ENCODE measurements at places on chromosomes 13 and 19. TPM values are rescaled to one million over a fixed set of nuclear protein-coding genes. Genes with fewer than 3 reads are reported as not detected.

DNA sequence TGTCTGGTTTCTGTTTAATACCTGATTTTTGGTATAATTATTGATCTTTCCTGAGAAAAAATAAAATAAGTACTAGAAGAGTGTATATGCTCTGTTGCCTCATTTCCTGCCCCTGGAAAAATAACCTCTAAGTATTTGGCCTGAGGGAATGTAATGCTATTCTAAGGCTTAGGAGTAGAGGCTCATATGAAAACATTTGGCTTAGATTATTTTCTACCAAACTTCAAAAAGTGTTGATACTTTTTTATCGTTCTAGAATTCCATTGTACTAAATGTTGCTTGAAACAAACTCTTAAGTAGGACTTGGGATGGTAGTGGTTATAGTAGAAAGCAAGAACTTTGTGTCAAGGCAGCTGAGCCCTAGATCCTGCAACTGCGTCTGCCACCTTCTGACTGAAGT lies 57.8 kb downstream of the COG3 start:
- H3K4me1 ChIP-seq = peaks cover 25% of the 10 kb centered on the region
- no peak overlapping the region for H3K27ac ChIP-seq
- no peak for DNase-seq
- H3K27me3 ChIP-seq = no peaks in the 10 kb centered on the region

Gene LYL1
- total RNA-seq = 2.0 TPM

Gene CBY2
- total RNA-seq = not detected

GRCh38 chr19:55027472-55028337 lies 10.4 kb downstream of the GP6 start:
- no peak overlapping the region for H3K27ac ChIP-seq
- no peaks in the 10 kb centered on the region for H3K4me1 ChIP-seq
- no peak overlapping the region for H3K4me3 ChIP-seq

GRCh38 chr13:50156140-50156539 lies 140.9 kb downstream of the KCNRG start:
- no peak overlapping the region for H3K27ac ChIP-seq
- no peak overlapping the region for H3K4me3 ChIP-seq
- no peaks in the 10 kb centered on the region for H3K36me3 ChIP-seq
- peaks cover 3% of the 10 kb centered on the region for H3K4me1 ChIP-seq
- no peak for DNase-seq

GRCh38 chr19:45464274-45464673 lies 3.5 kb upstream of the FOSB start:
- no peak overlapping the region for H3K4me3 ChIP-seq
- no peak overlapping the region for H3K27ac ChIP-seq

- DNase-seq = no peak
- H3K4me3 ChIP-seq = no peak overlapping the region
Observed at GRCh38 chr13:50543141-50543540, 300.4 kb downstream of the DLEU7 start.

Gene KCNK6
- 8.9 TPM for total RNA-seq

GRCh38 chr13:46640843-46641242 lies 87.9 kb downstream of the LRCH1 start:
- no peak for DNase-seq
- H3K4me3 ChIP-seq = no peak overlapping the region
- H3K36me3 ChIP-seq = no peaks in the 10 kb centered on the region
- no peak overlapping the region for H3K27ac ChIP-seq
- no peaks in the 10 kb centered on the region for H3K27me3 ChIP-seq
- H3K4me1 ChIP-seq = peaks cover 6% of the 10 kb centered on the region

DNA sequence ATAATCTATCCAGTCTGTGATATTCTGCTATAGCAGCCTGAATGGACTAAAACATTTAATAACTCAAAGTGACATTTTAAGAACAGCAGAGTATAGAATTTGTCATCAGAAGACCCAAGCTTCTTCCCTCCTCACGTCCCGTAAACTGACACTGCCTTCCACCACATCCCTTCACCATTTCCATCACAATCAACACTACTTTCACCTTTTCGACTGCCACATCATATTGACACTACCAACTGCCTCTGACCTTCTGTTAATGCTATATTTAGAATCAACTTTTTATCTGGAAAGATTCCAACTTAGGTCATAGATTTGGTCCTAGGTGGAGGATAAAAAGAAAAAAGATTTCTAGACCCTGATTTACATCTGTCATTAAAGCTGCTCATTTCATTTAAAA lies 39.6 kb downstream of the STOML3 start:
- H3K27me3 ChIP-seq = no peaks in the 10 kb centered on the region
- H3K27ac ChIP-seq = no peak overlapping the region
- DNase-seq = no peak
- H3K4me1 ChIP-seq = no peaks in the 10 kb centered on the region
- no peaks in the 10 kb centered on the region for H3K36me3 ChIP-seq

Gene MARCHF2
- total RNA-seq = 28.4 TPM

Gene LIN37
- total RNA-seq = 5.7 TPM

Gene PEAK3
- total RNA-seq = not detected

Gene UBE2L5
- not detected for total RNA-seq

Gene SHISA2
- total RNA-seq = 232 TPM

Gene KLK12
- total RNA-seq = not detected

DNA sequence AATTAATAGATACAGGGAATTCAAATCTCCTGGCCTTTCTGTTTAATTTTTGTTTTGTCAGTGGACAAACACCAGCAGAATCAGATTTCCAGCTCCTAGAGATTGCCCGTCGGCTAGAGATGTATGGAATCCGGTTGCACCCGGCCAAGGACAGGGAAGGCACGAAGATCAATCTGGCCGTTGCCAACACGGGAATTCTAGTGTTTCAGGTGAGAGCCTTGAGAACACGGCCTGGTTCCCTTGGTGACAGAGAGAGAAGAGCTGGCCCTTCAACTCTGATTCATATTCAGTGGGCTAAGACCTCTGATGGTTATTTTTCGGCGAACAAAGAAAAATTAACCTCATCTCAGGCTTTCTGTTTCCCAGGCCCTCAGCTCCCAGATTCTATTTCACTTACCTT lies 191.3 kb downstream of the STK24 start:
- DNase-seq = no peak
- H3K4me3 ChIP-seq = no peak overlapping the region
- peaks cover 98% of the 10 kb centered on the region for H3K36me3 ChIP-seq

- DNase-seq = peak; percentile 64
- no peaks in the 10 kb centered on the region for H3K4me1 ChIP-seq
- H3K27ac ChIP-seq = no peak overlapping the region
- H3K36me3 ChIP-seq = no peaks in the 10 kb centered on the region
Observed at GRCh38 chr19:17688853-17689595, 870 bp upstream of the UNC13A start.

- no peaks in the 10 kb centered on the region for H3K4me1 ChIP-seq
- H3K27me3 ChIP-seq = no peaks in the 10 kb centered on the region
- no peak for DNase-seq
- no peak overlapping the region for H3K27ac ChIP-seq
Observed at GRCh38 chr13:103961129-103961528, 894.9 kb upstream of the SLC10A2 start.

DNA sequence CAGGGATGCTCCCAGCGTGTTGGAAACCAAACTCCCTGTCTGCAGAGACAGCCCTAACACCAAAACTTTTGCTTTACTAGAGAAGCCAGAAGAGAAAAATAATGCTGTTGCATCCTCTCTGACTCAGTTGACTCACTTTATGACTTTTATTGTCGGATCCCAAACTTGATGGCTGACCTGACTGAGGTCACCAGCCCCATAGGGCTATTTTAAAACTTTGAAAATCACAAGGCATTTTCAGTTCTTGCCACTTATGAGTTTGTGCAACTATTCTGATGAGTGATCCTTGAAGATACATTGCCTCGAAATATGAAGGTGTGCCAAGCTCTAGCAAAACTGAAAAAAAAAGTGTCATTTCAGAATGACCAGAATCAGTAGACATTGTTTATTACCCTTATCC lies 320.2 kb downstream of the DLEU7 start:
- H3K4me1 ChIP-seq = no peaks in the 10 kb centered on the region
- no peaks in the 10 kb centered on the region for H3K27me3 ChIP-seq
- no peak overlapping the region for H3K27ac ChIP-seq
- H3K36me3 ChIP-seq = no peaks in the 10 kb centered on the region

Gene SIGLEC5
- total RNA-seq = not detected

GRCh38 chr13:110651726-110652230 lies 36.4 kb downstream of the NAXD start:
- H3K27ac ChIP-seq = no peak overlapping the region
- peaks cover 18% of the 10 kb centered on the region for H3K36me3 ChIP-seq
- H3K27me3 ChIP-seq = no peaks in the 10 kb centered on the region
- peak; percentile 33 for DNase-seq
- no peaks in the 10 kb centered on the region for H3K4me1 ChIP-seq

GRCh38 chr19:50495020-50495531 lies 15.9 kb downstream of the JOSD2 start:
- H3K27me3 ChIP-seq = peaks cover 54% of the 10 kb centered on the region
- no peak overlapping the region for H3K4me3 ChIP-seq
- no peaks in the 10 kb centered on the region for H3K4me1 ChIP-seq
- H3K27ac ChIP-seq = no peak overlapping the region
- no peak for DNase-seq
- no peaks in the 10 kb centered on the region for H3K36me3 ChIP-seq

DNA sequence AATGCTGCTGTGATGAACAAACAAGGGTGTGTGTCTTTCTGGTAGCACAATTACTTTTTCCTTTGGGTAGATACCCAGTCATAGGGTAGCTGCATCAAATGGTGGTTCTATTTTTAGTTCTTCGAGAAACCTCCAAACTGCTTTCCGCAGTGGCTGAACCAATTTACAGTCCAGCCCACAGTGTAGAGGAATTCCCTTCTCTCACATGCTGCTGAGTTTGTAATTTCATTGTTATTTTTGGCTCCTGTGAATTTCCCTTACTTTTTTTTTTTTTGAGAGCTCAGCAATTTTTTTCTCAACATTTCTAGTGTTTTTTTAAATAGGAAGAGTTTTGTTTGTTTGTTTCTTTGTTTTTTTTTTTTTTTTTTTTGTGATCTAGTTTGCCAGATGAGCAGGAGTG lies 37.5 kb upstream of the ADGRE1 start:
- H3K27ac ChIP-seq = no peak overlapping the region
- DNase-seq = no peak
- H3K4me3 ChIP-seq = no peak overlapping the region
- no peaks in the 10 kb centered on the region for H3K4me1 ChIP-seq

GRCh38 chr19:50415661-50416033 lies 3.1 kb upstream of the SPIB start:
- no peak for DNase-seq
- no peaks in the 10 kb centered on the region for H3K4me1 ChIP-seq
- H3K4me3 ChIP-seq = no peak overlapping the region
- H3K27me3 ChIP-seq = peaks cover 22% of the 10 kb centered on the region

DNA sequence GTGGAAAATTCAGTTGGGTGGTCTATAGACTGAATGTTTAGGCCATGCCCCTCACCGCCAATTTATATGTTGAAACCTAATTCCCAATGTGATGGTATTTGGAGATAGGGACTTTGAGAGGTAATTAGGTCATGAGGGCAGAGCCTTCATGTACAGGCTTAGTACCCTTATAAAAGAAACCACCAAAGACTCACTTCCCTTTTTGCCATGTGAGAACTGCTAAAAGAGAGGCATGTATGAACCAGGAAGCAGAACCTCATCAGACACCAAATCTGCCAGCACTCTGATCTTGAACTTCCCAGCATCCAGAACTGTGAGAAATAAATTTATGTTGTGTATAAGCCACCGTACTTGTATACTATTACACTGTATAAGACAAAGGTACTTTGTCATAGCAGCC lies 40.6 kb downstream of the UQCRFS1 start:
- no peaks in the 10 kb centered on the region for H3K4me1 ChIP-seq
- no peak overlapping the region for H3K4me3 ChIP-seq
- no peak overlapping the region for H3K27ac ChIP-seq

Gene LRRC63
- not detected for total RNA-seq

Gene CYP4F8
- total RNA-seq = not detected

Gene SGTA
- 72.8 TPM for total RNA-seq

DNA sequence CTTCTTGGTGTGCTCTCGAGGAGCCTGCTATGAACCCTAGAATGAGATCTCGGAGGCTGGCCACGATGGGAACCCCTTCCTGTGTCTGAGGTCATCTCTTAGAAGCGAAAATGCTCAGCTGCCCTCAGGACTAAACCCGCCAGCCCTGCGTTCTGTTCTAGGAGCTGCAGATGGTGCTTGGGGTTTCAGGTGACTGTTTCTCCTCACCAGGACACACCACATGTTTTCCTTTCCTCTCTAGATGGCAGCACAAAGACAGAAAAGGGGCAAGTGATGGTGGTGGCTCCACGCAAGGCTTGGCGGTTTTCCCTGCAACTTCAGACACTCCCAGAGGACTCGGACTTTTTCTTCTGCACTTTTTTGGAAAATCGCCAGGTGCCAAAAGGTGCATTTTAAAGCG lies 60.1 kb downstream of the RNASEH2B start:
- no peaks in the 10 kb centered on the region for H3K4me1 ChIP-seq
- peak; percentile 82 for DNase-seq
- H3K4me3 ChIP-seq = no peak overlapping the region
- H3K27ac ChIP-seq = no peak overlapping the region
- no peaks in the 10 kb centered on the region for H3K27me3 ChIP-seq

Gene FAM83E
- total RNA-seq = 6.0 TPM

Gene CD33
- not detected for total RNA-seq

DNA sequence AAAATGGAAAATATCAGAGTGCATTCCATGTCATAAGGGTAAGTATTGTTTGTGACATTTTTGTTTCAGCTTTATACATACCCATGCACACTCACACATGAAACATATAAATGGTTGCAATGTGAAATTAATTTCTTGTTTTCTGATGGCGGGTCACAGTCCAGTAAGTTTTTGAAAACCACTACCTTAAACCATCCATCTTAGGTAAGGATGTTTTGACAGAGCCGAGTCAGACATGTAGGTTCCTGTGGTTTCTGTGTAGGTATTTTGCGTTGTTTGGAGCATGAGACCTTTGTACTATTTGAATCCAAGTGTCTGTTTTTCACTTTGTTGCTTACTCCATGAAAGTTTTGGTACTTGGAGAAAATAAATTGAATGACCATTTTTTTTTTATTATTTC lies 121.7 kb downstream of the B3GLCT start:
- H3K4me3 ChIP-seq = no peak overlapping the region
- no peaks in the 10 kb centered on the region for H3K4me1 ChIP-seq
- DNase-seq = no peak
- H3K36me3 ChIP-seq = peaks cover 29% of the 10 kb centered on the region
- no peaks in the 10 kb centered on the region for H3K27me3 ChIP-seq

Gene TRPC4
- total RNA-seq = 31.7 TPM

GRCh38 chr13:103883164-103883563 lies 816.9 kb upstream of the SLC10A2 start:
- DNase-seq = peak; percentile 90
- no peaks in the 10 kb centered on the region for H3K27me3 ChIP-seq
- no peaks in the 10 kb centered on the region for H3K36me3 ChIP-seq

GRCh38 chr13:102913914-102914313 lies 68.1 kb downstream of the ERCC5 start:
- H3K36me3 ChIP-seq = no peaks in the 10 kb centered on the region
- H3K27me3 ChIP-seq = no peaks in the 10 kb centered on the region
- no peaks in the 10 kb centered on the region for H3K4me1 ChIP-seq
- H3K27ac ChIP-seq = no peak overlapping the region
- H3K4me3 ChIP-seq = no peak overlapping the region

Gene KANK3
- total RNA-seq = 2.6 TPM

- H3K27ac ChIP-seq = no peak overlapping the region
- no peak overlapping the region for H3K4me3 ChIP-seq
- H3K36me3 ChIP-seq = no peaks in the 10 kb centered on the region
- no peak for DNase-seq
- peaks cover 6% of the 10 kb centered on the region for H3K27me3 ChIP-seq
Observed at GRCh38 chr19:38429055-38429810, 3.2 kb upstream of the RASGRP4 start.

- H3K27me3 ChIP-seq = no peaks in the 10 kb centered on the region
- H3K36me3 ChIP-seq = no peaks in the 10 kb centered on the region
Observed at GRCh38 chr13:33296793-33297425, 11.4 kb upstream of the STARD13 start.

Gene PABPC3
- not detected for total RNA-seq

Gene ELSPBP1
- not detected for total RNA-seq

Gene SIGLEC10
- not detected for total RNA-seq

Data from endodermal cell (in vitro differentiated cells).